Pulmonary artery endothelial cell (primary cell): ENCODE measurements at places on chromosomes 5 and 9.

GRCh38 chr9:134436379-134436762 is 110.1 kb downstream of the RXRA start:
- DNase-seq, result no peak

DNA sequence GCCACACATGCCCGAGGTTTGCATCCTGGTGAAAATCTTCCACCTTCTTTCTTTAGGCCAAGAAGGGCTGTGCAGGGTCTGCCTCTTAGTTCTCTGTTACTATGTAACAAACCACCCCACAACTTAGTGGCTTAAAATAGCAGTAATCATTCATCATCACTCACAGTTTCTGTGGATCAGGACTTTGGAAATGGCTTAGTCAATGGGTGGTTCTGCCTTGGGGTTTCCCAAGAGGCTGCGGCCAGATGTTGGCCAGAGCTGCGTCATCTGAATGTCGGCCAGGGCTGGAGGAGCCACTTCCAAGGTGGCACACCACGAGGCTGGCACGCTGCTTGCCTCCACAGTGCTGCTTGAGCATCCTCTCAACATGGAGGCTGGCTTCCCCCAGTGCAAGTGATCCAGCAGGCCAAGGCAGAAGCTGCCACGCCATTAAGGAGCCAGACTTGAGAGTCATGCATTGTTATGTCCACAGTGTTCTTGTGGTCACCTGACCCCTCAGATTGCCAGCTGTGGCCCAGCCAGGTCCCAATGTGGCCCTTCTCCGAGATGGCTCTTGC is 135.2 kb downstream of the RXRA start:
- DNase-seq, result no peak

DNA sequence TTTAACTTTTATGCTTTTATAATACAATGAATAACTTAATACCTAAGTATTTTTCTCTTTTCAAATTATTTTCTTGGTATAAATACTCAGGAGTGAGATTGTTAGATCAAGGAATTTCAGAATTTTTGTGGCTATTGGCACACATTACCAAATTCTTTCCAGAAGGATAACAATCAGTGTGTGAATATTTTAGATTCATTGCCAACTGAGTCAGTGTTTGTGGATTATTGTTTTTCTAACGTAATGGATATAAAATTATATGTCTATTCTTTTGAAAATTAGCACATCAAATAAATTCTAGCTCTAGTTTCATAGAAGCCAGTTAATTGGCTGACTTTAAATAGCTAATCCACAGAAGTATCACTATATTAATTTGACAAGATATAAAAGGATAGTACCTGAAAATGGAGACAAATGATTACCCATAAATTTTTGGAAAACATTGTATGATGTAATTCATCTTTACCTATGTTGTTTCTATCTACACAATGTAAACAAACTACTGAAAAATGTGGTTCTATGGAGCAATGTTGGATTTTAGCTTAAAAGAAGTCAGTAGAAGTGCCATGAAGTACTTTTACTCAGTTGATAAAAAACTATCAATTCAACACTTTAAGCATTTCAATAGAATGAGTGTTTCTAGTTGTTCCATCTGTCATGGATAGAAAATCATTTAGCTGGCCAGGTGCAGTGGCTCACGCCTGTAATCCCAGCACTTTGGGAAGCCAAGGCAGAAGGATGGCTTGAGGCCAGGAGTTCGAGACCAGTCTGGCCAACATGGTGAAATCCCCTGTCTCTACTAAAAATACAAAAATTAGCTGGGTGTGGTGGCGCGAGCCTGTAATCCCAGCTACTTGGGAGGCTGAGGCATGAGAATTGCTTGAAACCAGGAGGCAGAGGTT is 185.1 kb downstream of the ADAMTSL1 start:
- DNase-seq, result peak; percentile 26

- DNase-seq, result no peak
These were observed 68.5 kb downstream of the MYO10 start for GRCh38 chr5:16867577-16867953.

DNA sequence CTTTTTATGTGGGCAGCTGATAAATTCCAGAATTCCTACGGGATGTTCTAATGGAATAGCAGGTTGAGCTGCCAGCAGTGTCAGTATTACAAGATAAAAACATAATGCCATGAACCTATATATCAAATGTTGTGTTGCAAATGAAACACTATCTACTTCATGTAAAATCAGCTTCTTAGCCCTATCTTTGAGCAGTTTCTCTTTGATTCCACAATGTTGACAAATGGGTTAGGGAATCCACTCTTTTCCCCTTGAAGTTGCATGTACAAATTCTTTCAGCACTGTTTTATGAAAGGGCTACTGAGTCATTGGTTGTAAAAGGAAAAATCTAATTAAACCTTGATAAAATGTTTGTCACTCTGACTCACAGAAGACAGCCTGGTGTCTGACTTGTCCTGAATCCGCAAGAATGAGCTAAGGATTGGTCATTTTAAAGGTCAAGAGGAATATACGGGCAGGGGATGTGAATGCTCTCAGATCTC is 950.6 kb upstream of the NUDT12 start:
- DNase-seq, result no peak

GRCh38 chr5:163815240-163815791 is 309.9 kb downstream of the MAT2B start:
- DNase-seq, result no peak

DNA sequence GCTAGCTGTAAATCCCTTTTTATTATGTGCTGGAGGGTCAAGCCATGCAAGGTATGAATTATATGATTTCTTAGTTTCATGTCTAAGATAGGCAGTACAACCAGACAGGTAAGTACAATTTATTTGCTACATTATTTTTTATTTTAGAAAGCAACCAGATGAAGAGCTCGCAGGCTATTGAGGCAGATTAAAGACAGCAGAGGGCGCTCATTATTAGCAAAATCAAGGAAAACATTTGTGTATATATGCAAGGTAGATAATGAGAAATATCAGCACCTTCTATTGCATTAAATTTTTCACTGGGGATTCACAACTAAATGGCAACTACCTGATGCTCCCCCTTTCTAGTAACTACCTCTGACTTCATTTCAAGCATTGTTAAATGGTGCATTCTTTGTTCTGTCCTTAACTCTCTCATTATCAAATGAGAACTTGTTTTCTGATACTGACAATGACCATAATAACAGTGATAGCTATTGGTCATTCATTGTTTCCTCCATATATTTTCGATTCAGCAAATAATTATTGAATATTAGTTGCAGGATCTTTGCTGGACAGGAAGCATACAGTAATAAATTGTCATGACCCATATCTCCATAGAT is 8.6 kb downstream of the SCGB3A2 start:
- DNase-seq, result no peak

DNA sequence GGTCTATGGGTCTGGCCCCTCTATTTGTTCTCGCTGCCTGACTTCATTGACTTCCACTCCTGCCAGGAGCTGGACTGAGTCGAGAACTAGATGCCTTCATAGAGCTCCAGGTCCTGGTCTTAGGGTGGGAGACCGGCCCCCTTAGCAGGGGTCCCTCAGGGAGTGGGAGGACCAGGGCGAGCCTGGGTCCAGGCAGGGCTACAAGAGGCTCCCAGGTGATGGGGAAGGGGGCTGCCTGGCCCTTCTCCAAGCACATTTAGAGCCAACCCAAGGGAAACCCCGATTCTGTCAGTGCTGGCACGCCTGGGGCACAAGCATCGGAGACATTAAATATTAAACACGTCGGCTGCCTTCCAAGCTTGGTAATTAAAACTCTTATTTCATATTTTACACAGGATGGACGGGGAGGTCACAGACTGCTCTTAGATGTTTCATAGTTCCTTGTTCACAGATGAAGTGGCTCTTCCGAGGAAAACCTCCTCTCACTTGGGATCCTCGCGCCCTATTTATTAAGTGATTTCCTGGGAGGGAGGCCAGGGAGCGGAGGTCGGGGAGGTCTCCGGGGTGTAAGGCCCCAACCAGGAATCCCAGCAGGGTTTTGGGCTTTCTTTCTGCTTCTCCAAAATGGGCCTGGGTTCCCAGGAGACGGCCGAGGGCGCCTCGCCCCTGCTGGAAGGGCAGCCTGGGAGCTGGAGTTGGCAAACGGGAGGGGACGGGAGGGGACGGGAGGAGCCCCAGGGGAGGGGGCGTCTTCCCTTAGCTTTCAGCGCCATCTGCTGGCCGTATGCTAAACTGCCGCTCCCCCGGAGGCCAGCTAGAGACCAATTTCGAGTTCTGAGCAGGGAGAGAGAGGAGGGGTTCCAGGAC is 23.4 kb upstream of the ZBTB43 start:
- no peak for DNase-seq

DNA sequence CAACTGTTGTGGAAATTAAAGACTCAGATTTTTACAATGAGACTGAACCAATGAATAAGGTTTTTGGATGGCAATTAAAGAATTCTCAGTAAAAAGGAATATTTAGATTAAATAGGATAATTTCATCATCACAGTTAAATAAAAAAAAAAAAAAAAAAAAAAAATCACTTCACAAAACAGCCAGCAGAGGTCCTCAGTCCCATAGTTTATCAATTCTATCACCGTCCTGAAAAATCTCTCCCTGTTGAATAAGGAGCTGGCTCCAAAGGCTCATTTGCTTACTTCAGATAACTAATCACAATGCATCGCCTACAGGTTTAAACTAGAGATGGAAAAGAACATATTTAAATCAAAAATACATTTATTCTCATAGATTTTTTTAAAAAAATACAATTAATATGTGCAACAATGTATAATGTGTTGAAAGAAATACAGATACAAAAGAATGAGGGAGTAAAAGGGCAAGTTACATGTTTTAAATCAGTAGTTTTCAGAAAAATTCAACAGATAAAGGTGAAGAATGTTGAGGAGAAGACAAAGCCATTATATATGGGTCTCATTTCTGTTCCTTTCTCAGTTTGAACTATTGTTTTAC is 175.8 kb upstream of the CHD1 start:
- no peak for DNase-seq

DNA sequence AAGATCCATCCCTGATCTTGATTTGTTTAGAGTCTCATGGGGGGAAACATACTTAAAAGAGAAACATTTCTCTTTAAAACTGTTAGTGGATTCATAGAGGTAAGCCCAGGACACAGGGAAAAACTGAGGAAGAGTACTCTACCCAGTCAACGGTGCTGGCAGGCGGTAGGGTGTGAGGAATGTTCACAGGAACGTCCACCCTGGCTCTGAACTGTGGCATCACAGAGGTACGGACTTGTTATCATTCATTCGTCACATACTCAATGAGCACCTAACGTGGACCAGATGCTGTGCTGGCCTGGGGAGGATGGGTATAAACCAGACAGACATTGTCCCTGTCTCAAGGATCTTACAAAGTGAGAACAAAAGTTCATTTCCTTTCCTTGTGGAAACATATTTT is 18.8 kb upstream of the PPARGC1B start:
- no peak for DNase-seq
